ENCODE measurements at places on chromosomes 3 and 15.

- DNase-seq = no peak
Observed at GRCh38 chr3:101838691-101839090, 10.6 kb upstream of the NFKBIZ start.

- peak; percentile 49 for DNase-seq
Observed at GRCh38 chr15:68991723-68992122, 22.8 kb upstream of the NOX5 start.

DNA sequence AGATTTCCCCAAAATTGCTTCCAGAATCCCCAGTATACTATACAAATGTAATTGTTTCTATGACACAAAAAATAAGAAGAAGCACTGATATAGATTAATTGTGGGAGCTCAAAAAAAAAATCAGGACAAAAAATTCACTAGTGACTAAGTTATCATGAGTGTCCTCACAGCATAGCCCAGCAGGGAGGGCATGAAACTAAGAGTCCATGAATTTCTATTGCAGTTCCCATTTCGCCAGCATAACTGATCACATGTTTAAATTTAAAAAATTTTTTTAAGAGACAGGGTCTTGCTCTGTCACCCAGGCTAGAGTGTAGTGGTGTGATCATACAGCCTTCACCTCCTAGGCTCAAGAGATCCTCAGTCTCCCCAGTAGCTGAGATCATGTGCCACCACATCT is 10.6 kb downstream of the NCEH1 start:
- DNase-seq = no peak

GRCh38 chr15:48945386-48945785 is 18.3 kb downstream of the SHC4 start:
- DNase-seq = no peak

GRCh38 chr15:35994876-35995275 is 448.9 kb upstream of the DPH6 start:
- DNase-seq = no peak

DNA sequence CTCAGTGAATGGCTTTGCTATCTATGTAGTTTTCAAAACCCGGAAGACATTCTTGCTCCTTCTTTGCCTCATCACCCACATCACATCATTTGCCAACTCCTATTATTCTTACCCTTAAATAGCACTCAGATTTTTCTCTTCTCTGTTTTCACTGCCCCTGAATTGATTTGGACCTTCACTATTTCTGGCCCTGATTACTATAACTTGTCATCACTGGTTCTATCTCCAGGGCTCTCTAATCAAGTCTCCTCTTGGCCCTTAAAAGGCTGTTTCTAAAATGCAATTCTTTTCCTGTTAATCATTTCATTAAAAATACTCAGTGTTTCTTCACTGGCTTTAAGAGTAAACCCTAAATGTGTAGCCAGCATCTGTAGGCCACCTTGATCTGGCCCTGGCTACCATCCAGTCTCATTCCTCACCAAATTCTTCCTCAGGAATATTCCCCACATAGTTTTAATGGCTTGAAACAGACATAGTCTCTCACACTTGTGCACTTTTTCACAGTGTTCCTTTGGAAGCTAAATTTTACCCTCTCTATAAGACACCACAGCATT is 437.1 kb upstream of the CBLB start:
- DNase-seq = no peak

DNA sequence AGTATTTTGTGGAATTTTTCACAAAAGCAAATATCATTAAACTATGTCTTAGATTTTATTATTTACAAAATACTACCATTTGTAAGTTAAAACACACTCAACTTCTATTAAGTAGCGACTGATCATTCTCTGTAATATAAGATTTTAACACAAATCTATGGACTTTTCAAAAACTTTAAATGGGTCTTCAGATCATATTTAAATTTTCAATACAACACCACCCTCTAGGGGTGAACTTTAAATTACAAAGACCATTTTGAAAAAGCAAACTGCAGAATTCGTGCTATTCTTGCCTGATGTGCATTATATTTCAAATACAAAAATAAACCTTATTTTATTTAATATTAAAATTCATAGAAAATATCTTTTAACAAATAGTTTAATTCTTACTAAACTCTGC is 8.2 kb upstream of the VGLL4 start:
- DNase-seq = peak; percentile 30

DNA sequence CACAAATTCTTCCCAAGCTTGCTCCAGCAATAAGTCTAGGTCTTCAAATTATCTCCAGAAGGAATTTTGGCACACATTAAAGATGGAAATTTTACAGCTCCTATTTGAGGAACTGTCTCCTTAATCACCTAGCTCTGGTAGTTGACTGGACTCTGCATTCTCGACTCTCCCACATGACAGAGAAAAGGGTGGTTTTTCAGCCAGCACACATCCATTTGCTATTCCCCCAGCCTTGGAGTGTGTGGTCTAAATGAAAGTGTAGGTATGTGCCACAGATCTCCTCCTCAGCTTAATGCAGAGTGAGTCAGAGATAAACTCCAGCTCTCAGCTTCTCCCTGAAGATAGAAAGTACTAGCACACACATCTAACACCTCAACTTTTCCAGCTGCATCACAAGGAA is 62.2 kb upstream of the ALCAM start:
- no peak for DNase-seq

GRCh38 chr3:46162975-46163555 is 45.0 kb downstream of the CCR1 start:
- DNase-seq = no peak

DNA sequence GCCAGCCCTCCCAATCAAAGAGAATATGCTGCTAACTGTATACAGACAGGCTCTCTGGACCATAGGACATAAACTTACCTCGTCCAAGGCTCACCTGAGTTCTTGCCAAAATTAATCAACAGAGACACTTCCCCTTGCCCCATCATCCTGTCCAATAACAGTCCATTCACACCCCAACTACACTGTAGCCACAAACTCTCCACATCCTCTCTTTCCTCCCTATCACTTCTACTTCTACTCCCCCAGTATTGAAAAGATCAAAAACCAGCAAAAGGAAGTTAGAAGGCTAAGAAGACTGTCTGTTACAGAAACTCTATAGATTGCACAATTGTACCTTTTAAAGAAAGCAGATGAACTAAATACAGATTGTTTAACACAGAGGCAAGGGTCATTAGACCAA is 133.5 kb upstream of the STT3B start:
- no peak for DNase-seq

DNA sequence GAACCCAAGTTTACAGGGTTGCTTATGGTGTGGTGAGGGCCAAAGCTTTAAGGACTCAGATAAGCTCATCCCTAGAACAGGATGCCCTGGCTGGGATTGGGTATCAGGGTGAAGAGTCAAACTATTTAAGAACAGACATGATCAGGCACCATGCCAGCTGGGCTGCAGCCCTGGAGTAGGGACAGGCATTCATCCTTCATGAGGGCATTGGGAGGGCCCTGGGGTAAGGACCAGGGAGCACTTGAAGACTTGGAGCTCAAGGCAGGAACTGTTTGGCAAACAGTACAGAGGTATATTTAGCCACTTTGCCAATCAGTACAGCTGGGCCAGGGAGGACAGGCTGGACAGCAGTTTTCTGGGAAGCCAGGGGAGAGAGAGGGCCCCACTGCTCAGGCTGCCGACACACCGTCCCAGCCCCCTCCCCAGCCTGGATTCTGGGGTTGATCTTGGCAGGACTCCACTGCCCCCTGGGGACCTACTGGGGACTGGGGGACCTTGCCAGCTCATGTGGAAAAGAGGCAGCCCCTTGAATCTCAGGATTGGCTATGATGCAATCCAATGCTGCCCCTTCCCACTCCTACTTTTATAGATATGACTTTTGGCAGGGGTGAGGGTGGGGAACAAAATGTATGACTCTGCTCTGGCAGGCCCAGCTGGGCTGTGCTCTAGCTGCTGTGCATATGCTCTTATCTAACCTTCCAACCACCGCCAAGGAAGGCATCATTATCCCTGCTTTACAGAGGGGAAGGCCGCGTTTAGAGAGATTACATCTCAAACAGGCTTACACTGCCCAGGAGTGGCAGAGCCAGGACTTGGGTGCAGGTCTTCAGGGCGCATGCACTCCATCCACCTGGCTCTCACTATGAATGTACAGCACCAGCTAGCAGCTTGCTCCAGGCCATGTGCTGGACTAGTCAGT is 2.3 kb downstream of the PLA2G4E start:
- no peak for DNase-seq

DNA sequence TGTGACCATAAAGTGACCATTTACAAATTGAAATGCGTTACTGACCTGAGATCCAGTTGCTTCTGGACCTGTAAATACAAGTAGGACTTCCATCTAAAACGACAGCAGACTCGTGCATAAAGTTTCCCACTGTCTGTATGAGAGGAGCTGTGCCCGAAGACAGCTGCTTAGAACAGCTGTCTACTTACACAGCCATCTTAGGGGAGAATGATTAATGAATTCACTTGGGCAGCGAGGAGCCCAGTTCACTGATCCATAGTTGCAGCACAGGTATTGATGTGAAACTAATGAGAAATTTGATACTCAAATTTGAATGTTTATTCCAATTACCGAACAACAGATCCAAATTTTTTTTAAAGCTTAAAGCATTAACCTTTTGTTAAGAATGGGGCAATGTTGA is 748.1 kb downstream of the NR2F2 start:
- DNase-seq = no peak

DNA sequence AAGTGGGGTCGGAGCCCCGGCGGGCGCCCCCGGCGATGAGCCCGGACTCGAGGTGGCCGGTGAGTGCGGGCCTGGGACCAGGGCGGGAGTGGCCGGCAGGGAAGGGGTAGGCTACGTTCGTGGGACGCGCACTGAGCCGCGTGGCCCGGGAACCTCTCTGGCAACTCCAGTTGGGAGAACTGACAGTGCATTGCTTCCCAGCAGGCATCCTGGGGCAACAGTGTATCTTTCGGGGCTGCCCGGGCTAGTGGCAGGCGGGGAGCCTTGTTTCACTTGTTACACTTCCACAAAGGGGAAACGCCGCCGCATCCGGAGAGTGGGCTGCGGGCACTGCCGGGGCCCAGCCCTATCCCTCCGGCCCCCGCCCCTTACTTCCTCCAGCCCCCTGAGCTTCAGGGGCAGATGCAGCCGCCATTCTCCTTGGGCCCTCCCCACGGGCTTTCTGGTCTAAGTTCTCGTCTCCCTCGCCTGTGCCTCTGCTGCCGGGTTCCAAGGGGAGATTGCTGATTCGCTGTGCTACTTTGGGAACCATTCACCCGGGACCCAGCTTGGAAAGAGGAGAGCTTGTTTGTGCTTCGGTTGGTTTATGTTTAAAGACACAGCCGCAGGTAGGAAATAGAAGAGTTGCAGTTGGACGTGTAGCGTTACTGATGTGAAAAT is 675 bp downstream of the BRPF1 start:
- no peak for DNase-seq

GRCh38 chr3:171256445-171257250 is 203.6 kb downstream of the TNIK start:
- DNase-seq = no peak

DNA sequence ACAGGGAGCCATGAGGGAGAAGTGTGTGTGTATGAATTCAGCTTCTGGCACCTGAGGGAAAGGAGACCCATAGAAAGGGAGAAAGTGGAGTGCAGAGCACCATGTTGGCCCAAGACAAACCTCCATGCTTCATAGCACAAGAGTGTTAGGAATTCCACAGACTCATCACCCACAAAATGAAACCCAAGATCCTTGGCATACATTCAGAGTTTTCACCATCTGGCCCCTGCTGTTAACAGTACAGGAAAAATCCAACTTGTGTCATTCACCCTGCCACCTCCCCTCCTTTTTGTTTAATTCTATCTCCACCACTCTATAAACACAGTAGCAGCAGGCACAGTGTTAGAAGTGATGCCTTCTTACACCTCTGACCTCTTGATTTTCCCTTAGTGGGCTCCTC is 60.0 kb upstream of the MNS1 start:
- no peak for DNase-seq

DNA sequence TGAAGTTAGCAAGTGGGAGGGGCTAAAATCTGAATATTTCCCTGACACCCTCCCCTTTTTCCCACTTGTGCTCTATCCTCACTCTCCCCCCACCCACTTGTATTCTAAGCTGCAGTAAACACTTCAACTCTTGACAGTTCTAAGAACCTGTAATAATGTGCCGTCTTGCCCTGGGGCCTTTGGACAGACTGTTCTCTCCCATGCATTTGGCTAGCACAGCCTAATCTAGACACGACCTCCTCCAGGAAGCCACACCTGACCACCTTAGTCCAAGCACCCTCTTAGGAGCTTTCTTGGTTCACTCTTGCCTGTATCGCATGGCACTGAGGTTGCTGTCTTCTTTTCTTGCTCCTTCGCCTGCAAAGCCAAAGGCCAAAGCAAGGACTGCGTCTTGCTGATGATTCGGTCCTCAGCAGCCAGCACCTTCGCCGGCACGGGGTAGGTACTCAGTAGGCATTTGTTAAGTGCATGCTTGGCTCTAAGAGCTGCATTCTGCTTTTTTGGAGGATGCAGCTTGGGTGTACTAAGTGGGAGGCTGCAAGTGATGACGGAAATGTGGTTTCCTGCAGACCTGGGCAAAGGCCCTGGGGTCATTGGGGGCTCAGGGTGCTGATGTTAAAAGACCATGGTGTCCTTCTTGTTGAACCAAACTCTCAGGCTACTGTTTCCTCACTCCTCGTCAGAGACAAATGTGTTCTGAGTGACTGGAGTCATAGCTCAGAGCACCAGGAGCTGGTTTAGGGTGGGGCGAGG is 2.0 kb upstream of the ZNF710 start:
- no peak for DNase-seq

- DNase-seq = no peak
Observed at GRCh38 chr3:14225421-14225820, 46.8 kb downstream of the LSM3 start.

DNA sequence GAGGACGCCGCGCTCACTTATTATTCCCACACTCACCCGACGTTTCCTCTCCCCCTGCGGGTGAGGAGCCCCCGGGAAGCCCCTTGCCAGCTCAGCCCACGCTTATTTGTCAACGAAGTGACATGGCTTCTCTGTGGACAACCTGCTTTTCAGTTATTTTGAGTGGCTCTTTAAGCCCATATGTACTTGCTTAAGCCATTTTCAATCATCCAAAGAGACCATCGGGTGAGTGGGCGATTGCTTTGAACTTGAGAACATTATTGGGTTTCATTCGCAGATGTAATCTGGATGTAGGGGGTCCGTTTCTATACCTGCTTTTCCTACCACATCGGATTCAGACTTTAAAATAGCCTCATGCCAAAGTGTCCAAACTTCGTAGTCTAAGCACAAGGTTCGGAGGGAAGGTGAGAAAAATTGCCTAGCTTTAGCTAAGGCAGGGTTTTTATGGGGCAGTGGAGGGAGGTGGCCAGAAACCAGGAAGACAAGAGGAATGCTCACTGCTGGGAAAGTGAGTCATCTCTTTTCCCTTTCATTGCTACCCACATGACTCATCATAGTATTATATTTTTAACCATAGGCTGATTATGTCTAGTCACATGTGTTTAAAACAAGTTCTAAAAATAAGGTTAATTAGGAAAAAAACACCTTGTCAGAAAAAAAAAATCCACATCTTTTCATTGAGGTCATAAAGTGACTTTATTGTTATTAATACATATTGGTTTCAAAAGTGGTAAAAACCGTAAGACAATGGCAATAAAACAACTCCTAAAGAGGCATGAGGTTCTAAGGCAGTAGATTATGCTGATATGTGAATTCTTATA is 773.1 kb upstream of the NR2F2 start:
- DNase-seq = no peak

GRCh38 chr15:91357486-91357885 is 257.4 kb downstream of the SV2B start:
- DNase-seq = no peak

- peak; percentile 58 for DNase-seq
Observed at GRCh38 chr15:69414701-69415167, 585 bp downstream of the KIF23 start.
